ENCODE measurements at places on chromosomes 1 and 21.

GRCh38 chr21:27129215-27129614, 162.3 kb upstream of the ADAMTS5 start:
- no peak for DNase-seq

DNA sequence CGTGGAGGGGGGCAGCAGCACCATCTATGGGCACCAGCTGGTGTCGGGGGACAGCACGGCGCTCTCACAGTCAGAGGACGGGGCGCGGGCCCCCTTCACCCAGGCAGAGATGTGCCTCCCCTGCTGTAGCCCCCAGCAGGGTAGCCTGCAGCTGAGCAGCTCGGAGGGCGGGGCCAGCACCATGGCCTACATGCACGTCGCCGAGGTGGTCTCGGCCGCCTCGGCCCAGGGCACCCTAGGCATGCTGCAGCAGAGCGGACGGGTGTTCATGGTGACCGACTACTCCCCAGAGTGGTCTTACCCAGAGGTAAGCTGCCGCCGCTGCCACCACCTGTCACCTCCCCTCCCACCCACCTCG, 106.2 kb upstream of the VAMP3 start:
- no peak for DNase-seq

GRCh38 chr1:214551436-214552173, at the start of gene PTPN14:
Gene PTPN14 (minus strand): TSS chr1:214551602. CDS start chr1:214464803, 86,799 bp downstream.
- peak; percentile 42 for DNase-seq

GRCh38 chr1:86507935-86508582, 38.8 kb upstream of the CLCA4 start:
- DNase-seq = no peak

DNA sequence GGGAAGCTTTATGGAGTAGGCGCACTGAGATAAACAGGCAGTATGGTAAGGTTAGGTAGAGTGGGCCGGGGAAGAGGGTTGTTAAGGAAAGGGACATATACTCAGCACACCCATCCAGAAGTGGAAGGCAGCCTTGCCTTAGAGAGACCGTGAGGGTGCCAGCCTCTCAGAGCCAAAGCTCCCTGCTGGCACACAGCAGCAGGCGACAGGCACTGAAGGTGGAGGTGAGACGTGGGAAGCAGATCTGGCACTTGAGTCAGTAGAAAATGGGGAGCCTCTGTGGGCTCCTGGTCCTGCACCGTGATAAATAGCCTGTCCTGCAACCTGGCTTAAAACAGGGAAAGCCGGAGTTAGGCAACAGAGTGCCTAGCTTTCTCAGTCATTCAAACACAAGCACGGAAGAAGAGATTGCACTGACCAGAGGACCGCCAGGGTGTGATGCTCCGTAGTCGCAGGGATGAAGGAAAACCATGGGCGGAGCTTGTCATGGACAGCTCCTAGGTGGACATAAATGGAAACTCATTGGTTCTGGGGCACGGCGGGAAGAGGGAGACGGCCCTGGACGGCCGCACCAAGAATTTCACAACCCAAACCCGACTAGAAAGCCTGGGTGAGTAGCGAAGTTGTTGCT, 15.5 kb downstream of the KCNK1 start:
- no peak for DNase-seq

DNA sequence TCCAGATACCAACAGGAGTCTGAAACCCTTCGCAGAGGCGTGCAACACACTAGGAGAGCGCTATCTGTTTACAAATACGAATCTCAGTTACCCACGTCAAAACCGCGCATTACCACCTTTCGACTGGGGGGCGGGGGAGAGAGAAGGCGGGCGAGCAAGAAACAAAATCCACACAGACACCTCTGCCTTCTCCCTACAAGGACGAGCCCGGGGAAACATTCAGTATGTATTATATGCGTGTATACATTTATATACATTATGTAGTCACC, 722 bp downstream of the TUT4 start:
- peak; percentile 25 for DNase-seq

DNA sequence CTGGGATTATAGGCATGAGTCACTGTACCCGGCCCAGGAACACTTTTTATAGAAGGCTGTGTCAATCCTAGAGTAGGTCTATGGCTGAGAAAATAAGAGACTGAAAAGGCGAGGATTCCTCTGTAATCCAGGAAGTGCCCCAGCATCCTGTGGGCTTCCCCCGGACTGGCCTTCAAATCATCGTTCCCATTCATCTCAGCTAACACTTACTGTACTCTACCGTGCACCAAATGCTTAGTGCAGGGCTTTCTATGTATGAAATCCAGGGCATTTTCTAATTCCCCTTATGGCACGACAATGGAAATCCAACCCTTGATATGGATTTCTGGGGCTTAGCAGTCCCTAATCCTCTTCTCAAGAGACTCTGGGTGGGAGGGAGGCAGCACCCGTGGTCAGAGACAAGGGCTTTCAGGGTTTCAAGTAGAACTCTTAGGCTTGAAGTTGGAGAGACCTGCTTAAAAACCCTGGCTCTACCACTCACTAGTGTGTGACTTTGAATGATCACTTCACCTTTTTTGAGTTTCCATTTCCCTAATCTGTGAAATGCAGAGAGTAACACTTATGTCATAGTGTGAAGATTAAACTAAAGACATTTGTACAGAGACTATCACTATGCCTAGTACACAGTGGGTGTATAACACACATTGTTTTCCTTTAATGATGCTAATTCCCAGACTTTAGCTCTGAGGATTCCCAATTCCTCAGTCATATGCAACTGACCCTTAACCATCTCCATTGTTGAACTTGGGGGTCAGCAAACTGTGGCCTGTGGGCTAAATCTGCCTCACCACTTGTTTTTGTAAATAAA, 20.3 kb downstream of the MECR start:
- no peak for DNase-seq

- no peak for DNase-seq
Measured at GRCh38 chr1:13813398-13814012, 113.5 kb downstream of the PRDM2 start.

DNA sequence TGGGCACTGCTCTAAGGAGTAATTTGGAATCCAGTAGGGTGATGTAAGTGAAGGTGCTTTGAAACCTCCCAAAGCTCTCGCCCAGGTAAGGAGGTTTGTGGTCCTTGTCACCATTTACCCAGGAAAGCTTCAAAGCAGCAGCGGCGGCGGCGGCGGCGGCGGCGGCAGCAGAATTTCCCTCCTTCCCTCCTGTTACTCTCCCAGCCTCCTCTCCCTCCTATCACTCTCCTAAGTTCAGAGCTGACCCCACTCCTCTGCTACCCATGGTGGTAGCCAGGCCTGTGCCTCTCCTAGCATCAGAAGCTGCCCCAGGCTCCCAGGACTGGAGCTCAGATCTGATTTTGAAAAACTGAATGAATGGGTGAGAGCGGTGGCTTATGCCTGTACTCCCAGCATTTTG, 60.7 kb downstream of the ACBD3 start:
- DNase-seq = no peak

DNA sequence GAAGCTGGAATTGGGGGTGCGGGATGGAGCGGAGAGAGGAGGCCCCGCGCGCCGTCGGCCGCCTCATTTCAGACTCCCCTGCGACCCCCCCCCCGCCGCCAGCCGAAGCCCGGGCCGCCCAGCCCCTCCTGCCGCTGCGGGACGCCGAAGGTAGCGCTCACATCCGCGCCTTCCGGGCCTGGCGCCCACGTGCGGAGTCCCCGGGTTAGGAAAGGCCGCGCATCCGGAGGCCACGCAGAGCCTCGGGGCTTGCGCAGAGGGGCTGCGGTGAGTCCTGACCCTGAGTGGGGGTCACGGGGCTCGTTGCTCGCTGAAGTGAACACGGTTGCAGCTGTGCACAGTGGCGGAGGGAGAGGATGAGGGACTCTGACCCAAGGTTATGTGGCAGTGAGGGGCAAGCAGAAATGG, 552 bp upstream of the ZNF496 start:
- DNase-seq = peak; percentile 44

GRCh38 chr1:54475946-54476516, 69.8 kb upstream of the SSBP3 start:
- DNase-seq = no peak

Measured in NCI-H774 (cell line).